Psoas muscle (tissue), 8 donors: ENCODE measurements at places on chromosomes 1 and 21. TPM values are rescaled to one million over a fixed set of nuclear protein-coding genes. Genes with fewer than 3 reads are reported as not detected.
A peak's percentile ranks its signal among the peaks of the same experiment; 100 is the strongest.

DNA sequence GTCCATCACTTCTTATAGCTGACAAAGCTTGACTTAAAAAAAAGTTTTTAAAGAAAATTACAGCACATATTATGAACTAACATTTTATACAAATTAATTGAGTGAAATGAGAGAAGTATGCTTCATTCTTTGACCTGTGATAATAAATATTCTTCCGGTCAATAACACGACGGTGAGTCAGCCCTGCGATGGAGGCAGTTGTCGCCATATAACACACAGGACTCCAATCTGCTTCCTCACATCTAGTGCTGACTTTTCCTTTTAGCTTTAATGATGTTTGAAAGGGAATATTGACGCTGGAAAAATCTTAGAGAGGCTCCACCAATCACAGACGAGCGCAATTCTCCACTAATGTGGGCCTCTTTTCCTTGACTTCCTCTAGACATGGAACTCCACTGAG lies 166.9 kb upstream of the C1orf21 start:
- no peak for DNase-seq

GRCh38 chr1:46333300-46334029 lies 7.1 kb upstream of the NSUN4 start:
- no peak for DNase-seq

- DNase-seq, result no peak
Measured at GRCh38 chr1:109235137-109235536, 14.2 kb upstream of the CELSR2 start.

- DNase-seq, result no peak
Measured at GRCh38 chr1:231563247-231563646, 34.8 kb downstream of the TSNAX start.

DNA sequence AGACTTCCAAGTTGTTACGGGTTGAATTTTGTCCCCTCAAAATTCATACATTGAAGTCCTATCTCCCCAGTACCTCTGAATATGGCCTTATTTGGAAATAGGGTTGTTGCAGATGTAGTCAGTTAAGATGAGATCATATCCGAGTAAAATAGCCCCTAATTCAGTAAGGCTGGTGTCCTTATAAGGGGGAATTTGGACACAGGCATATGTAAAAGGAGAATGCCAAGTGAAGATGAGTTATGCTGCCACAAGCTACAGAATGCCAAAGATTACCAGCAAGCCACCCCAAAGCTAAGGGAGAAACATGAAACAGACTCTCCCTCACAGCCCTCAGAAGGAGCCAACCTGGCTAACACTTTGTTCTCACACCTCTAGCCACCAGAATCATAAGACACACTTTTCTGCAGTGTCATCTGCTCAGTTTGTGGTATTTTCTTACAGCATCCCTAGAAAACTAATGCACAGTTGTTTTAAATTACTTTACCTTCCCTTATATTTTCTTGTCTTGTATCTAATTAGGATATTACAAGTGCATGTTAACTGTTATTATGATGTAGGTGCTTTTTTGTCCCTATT lies 43.3 kb upstream of the PRDX6 start:
- no peak for DNase-seq

- DNase-seq, result no peak
Measured at GRCh38 chr1:112879834-112880233, 76.2 kb downstream of the SLC16A1 start.

- DNase-seq, result no peak
Measured at GRCh38 chr1:83671586-83671985, 327.3 kb downstream of the TTLL7 start.

GRCh38 chr1:78092643-78093042 lies 46.9 kb downstream of the GIPC2 start:
- DNase-seq, result no peak

- DNase-seq, result peak; percentile 31
Measured at GRCh38 chr1:212671342-212672031, 28.2 kb downstream of the BATF3 start.

DNA sequence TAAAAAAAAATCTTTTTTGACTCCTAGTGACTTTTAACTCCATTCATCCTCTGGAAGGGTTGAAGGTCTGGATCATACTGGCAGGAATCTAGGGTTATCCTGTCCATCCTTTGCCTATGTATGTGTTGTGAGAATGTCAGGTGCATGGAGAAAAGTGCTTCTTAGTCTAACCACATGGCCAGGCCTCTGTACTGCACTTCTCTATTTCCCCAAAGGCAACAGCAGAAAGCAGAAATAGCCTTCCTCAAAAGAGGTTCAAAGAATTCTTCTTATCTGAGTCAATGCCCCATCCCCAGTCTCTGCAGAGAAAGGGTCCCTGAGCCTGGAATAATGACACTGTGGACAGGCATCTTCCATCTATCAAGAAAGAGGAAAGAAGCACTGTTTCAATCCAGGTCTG lies 85.7 kb upstream of the CD34 start:
- DNase-seq, result no peak

PTTG1IP gene
- 64.7 TPM for total RNA-seq

DNA sequence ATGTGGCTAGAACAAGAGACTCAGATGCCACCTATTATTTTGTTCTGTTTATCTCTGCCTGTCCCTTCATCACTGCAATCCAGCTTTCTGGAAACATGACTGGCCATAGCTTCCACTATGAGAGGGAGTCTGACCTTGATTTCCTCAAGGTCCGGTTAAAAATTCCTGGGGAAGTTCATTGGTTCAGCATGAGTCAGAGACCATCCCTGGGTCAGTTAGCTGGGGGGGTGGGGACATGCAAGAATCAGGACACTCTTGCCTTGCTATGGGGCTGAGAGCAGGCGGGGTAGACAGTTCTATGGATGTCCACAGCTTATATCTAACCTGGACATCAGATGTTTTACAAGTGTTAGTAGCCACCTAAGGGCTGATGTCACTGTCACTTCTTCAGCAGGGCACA lies 81.1 kb downstream of the TENT5C start:
- DNase-seq, result no peak

DNA sequence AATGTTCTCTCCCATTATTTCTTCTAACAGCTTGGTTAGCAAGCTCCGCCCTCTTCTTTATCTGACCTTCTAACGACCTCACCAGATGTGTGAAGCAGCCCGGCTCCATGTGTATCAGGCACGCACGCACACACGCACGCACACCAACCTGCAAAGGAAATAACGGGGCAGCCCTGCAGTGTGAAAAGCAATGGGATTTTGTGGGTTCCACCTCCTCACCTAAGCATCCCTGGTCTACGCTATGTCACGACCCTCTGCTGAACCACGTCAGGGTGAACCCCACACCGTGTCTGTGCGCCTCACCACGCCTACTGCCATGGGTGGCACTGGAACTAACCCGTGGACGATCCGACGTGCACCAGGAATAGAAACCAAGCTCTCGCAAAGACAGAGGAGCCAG lies 10.4 kb downstream of the SSU72 start:
- DNase-seq, result no peak

DNA sequence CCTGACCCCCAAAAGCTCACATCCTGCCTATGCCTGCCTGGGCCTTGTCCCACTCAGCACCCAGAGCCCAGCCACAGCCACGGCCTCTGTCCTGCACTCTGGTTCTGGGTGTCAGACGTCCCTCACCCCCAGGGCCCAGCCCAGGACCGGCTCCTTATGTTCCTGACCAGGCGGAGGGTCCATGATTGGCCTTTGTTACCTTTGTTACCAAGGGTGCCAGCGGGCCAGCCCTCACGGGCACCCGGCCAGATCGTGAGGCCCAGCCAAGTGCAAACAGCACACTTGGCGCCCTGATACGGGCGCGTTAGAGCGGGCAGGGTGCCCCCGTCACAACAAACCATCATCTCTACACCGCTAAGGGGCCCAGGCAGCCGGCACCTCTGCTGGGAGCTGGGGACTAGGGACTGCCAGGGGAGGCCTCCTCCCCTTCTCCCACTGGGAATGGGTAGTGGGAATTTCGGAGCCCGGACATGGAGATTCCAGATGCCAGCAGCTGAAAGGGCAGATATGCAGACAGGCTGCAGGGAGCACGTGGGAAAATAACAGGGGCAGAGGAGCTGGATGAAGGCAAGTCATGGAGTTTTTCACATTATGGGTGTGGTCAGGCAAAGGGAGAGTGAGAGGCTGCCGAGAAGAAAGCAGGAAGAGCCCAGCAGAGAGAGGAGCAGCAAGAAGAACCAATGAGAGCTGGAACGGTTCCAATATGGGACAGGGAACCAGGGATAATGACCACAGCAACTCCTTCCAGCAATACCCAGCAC lies 22.1 kb downstream of the HSPG2 start:
- DNase-seq, result peak; percentile 44

KLF17 gene
- not detected for total RNA-seq

DNA sequence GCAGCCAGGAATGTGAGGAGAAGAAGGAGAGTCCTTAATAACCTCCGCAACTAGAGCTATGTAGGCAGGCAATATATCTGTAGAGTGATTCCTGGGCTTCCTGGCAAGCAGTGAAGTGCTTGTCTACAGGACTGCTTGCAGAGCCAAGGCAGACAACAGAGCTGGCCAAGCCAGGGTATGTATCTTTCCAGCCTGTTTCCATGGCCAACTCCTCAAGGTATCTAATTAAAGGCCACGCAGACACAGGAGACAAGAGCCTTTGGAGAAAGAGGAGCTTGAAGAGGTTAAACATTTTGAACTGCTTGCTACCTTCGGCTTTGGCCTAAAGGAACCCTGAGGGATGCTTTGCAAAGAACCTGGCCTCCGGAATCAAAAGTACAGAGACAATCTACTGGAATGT lies 137.4 kb downstream of the PIGK start:
- no peak for DNase-seq

GRCh38 chr21:43703035-43703880 lies 15.7 kb upstream of the PDXK start:
- peak; percentile 46 for DNase-seq

RORC gene
- total RNA-seq, result 98.0 TPM

GRCh38 chr1:19759740-19760089 lies 40.0 kb downstream of the TMCO4 start:
- no peak for DNase-seq

F5 gene
- not detected for total RNA-seq

GRCh38 chr1:100038660-100039287 lies 69.0 kb downstream of the SLC35A3 start:
- DNase-seq, result peak; percentile 51

ESPN gene
- not detected for total RNA-seq

GRCh38 chr21:37063433-37063832 lies 9.4 kb downstream of the PIGP start:
- DNase-seq, result no peak

GRCh38 chr1:12622506-12622905 lies 4.5 kb upstream of the DHRS3 start:
- no peak for DNase-seq
